ENCODE measurements at places on chromosomes 4 and X. TPM values are rescaled to one million over a fixed set of nuclear protein-coding genes. Genes with fewer than 3 reads are reported as not detected.

DNA sequence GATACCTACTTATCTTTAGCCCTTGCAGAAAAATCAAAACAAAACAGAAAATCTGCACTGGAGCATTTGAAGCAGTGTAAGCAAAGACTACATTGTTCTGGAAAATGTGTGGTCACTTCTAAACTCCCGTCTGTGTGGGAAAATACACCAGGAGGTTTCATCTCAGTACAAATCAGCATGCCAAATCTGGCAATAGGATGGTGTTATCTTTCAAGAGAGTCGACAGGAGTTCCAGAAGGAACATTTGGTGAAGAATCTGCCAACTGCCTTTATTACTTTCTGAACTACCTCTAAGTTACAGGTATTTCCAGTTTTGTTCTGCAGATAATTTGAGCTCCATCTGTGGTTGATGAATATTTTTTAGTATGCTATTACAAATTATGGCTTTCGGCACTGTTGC, 1348.0 kb downstream of the RAPGEF2 start:
- no peak overlapping the region for H3K27ac ChIP-seq
- H3K4me1 ChIP-seq: no peaks in the 10 kb centered on the region
- no peaks in the 10 kb centered on the region for H3K27me3 ChIP-seq
- DNase-seq: no peak

GPR82 gene
- total RNA-seq: 0.38 TPM

PROM1 gene
- not detected for total RNA-seq

DNA sequence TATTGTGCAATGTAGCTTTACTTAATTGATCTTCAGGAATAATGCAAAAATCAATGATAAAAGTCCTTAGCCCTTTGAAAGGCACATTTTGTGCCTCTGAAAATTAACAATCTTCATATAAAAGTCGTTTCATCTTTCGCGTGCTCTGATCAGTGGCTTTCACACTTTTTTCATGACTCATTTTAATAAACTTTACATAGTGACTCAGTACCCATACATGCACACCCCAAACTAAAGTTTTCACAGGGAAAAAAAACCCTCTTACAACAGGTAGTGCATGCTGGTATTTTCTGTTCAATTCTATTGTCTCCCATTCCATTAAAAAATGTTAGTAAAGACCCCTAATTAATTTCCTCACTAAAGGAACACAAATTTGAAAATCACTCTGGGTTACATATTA, 21.5 kb downstream of the RWDD4 start:
- DNase-seq: no peak
- H3K4me3 ChIP-seq: no peak overlapping the region
- no peaks in the 10 kb centered on the region for H3K27me3 ChIP-seq
- H3K4me1 ChIP-seq: peaks cover 14% of the 10 kb centered on the region
- H3K27ac ChIP-seq: no peak overlapping the region

- DNase-seq: peak; percentile 45
- no peaks in the 10 kb centered on the region for H3K27me3 ChIP-seq
- H3K4me3 ChIP-seq: no peak overlapping the region
- no peaks in the 10 kb centered on the region for H3K4me1 ChIP-seq
- H3K36me3 ChIP-seq: no peaks in the 10 kb centered on the region
Measured at GRCh38 chr4:184306949-184307348, 89.3 kb upstream of the ENPP6 start.

- no peaks in the 10 kb centered on the region for H3K36me3 ChIP-seq
- DNase-seq: no peak
- no peaks in the 10 kb centered on the region for H3K27me3 ChIP-seq
- H3K4me3 ChIP-seq: no peak overlapping the region
- H3K4me1 ChIP-seq: no peaks in the 10 kb centered on the region
Measured at GRCh38 chrX:121093011-121093410, 45.6 kb downstream of the GLUD2 start.

Measured in adrenal gland (tissue), 19 donors.